ENCODE measurements at places on chromosomes 5 and 9. TPM values are rescaled to one million over a fixed set of nuclear protein-coding genes. Genes with fewer than 3 reads are reported as not detected.

Gene PCDHA7
- not detected for total RNA-seq

Gene KIAA0825
- total RNA-seq = 5.2 TPM

Gene PPP3R2
- not detected for total RNA-seq

Gene RABL6
- 151 TPM for total RNA-seq

Gene SWI5
- total RNA-seq = 20.4 TPM

Gene SNAPC4
- 48.5 TPM for total RNA-seq

Gene C9orf50
- total RNA-seq = not detected

Gene DMRT2
- not detected for total RNA-seq

Gene MCTP1
- 6.6 TPM for total RNA-seq

Gene LCN15
- total RNA-seq = not detected

Gene ANXA2R
- total RNA-seq = 6.9 TPM

Gene RETREG1
- total RNA-seq = 0.81 TPM

Gene ENC1
- total RNA-seq = 6.3 TPM

Gene TRIM36
- total RNA-seq = 0.33 TPM

Gene ABITRAM
- 6.9 TPM for total RNA-seq

Gene AK8
- total RNA-seq = not detected

Gene NAIP
- total RNA-seq = 14.6 TPM

Gene SVEP1
- total RNA-seq = not detected

Gene CNTNAP3B
- not detected for total RNA-seq

Gene FOXD4
- total RNA-seq = 0.22 TPM

Gene WDR70
- total RNA-seq = 58.5 TPM

Gene TRAF2
- total RNA-seq = 107 TPM

Gene RNF183
- not detected for total RNA-seq

Gene TMEM215
- total RNA-seq = not detected

Gene ZNF474
- total RNA-seq = not detected

Gene EQTN
- not detected for total RNA-seq

Gene FCN2
- total RNA-seq = not detected

Gene ARL14EPL
- total RNA-seq = not detected

Gene FOXD4L4
- 0.33 TPM for total RNA-seq

Gene PCDHGA7
- total RNA-seq = 0.10 TPM

Gene FAM221B
- total RNA-seq = not detected

Gene PCDHB15
- total RNA-seq = not detected

Gene ZCCHC10
- total RNA-seq = 31.4 TPM

Gene PTGES
- total RNA-seq = not detected

Gene TRIP13
- 17.6 TPM for total RNA-seq

Data from natural killer cell treated with Interleukin-12 subunit alpha and Interleukin-12 subunit beta and Interleukin-15 and Interleukin-18, amount 100 ng/mL, for 72 hours (primary cell).